ENCODE measurements at places on chromosomes 7 and 10.

DNA sequence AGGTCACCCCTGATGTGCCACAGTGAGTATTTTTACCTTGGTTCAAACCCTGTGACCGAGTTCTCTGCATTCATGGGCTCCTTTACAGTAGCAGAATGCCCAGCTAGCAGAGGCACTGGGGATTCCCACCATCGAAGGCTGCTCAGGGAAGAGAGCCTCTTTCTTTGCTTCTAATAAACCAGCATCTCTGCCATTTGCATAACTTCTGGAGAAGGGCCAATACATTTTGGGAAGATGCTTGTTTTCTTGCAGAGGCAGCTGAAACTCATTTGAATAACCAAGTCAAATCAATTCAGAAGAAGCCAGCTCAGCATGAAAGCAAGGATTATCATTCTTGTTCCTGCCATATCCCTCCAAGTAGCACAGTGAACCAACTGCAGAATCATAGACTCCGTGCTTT, 82.9 kb upstream of the WDR11 start:
- DNase-seq = peak; percentile 24

- DNase-seq = no peak
Measured at GRCh38 chr7:69603937-69604494, 5.7 kb downstream of the AUTS2 start.

GRCh38 chr10:119253433-119254174, 46.2 kb downstream of the GRK5 start:
- no peak for DNase-seq

- DNase-seq = no peak
Measured at GRCh38 chr10:131517781-131518180, 206.3 kb upstream of the TCERG1L start.

DNA sequence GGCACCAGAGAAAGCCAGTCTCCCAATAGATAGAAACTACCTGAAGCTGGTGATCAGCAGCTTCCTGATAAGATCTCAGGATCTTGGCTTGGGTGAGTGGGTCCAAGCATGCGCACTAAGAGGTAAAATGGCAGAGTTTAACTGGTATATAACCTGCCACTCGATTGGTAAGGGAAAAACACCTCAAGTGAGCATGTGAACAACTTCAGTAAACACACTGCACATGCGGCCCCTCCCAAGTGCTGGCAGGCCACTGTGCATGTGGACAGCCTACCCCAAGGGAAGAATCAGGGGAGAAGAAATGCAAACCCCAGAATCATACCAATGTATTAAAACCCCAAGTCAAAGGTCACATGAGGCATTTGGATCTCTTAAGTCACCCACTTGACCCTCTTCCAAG, 17.7 kb upstream of the PON1 start:
- no peak for DNase-seq

DNA sequence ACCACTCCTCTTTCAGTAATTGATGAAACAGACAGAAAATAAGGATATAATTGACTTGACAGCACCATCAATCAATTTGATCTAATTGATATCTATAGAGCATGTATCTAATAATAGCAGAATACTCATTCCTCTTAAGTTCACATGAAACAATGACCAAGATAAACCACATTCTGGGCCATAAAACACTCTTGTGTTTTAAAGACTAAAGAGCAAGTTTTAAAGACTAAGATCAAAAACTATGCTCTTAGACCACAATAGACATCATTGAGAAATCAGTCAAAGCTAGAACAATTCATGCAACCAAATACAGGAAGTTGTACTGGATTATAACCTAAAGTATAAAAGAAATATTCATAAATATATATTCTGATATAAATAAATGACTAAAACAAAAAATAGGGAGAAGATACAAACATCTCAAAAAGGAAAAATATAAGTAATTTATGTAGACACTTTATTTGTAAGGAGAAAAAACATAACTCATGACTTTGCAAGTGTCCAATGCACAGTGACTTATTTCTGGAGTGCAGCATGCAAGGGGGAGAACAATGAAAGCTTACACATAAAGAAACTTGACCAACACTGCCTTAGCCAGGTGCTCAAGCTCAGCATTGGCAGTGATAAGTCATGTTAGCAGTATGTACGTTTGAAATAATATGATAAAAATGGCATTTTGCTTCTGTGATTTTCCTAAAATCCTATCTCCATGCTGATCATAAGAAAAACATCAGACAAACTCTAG, 312.7 kb upstream of the IGFBP3 start:
- no peak for DNase-seq

- DNase-seq = peak; percentile 56
Measured at GRCh38 chr10:129550076-129550475, 83.0 kb downstream of the MGMT start.

GRCh38 chr7:109950256-109950655, 1140.7 kb upstream of the LRRN3 start:
- DNase-seq = no peak

- no peak for DNase-seq
Measured at GRCh38 chr10:96814264-96814663, 17.8 kb upstream of the LCOR start.

GRCh38 chr10:130339091-130339490, 202.9 kb downstream of the GLRX3 start:
- DNase-seq = no peak

- DNase-seq = peak; percentile 86
Measured at GRCh38 chr10:97916586-97916985, 66.9 kb downstream of the GOLGA7B start.

DNA sequence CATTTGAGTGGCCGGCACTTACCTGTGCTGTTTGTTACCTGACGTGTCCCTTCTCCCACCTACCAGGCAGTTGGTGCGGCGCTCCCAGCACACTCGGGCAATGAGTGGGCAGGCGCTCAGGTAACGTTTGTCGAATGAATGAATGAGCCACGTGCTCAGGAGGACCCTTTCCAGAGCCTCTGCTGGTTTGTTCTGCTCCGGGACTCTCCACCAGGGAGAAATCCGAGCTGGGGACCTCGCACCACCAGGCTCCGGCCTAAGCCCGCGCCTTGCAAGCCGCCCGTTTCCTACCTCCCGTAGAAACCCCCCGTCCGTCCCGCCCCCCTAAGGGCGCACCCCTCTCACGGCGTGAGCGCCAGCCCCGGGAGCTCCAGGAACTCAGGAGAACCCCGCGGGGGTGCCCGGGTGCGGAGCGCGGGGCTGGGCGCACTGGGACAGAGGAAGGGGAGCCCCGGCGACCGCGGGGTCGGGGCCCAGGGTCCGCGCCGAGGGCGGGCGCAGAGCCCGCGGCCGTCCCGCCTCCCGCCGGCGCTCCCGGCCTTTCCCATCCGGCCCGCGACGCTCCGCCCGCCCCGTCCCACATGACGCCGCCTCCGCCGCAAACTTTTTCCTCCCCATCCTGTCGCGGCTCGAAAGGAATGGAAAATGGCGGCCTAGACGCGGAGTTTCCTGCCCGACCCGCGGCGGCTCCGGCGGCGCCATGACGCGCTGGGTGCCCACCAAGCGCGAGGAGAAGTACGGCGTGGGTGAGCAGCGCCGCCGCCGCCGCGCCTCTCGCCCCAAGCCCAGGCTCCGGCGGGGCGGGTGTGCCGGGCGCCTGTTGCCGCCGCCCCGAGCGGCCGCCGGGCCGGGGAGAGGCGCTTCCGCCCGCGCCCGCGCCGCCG, at the start of gene DOCK1:
TSS of gene DOCK1 (plus strand) at position 611 of the 884 bp plus-strand sequence. CDS start at position 701, 90 bp downstream.
- peak; percentile 57 for DNase-seq

- no peak for DNase-seq
Measured at GRCh38 chr7:27149842-27150567, 2.4 kb downstream of the HOXA3 start.

GRCh38 chr7:105210721-105211205, 178.0 kb downstream of the SRPK2 start:
- peak; percentile 65 for DNase-seq

GRCh38 chr10:131620314-131620713, 280.5 kb upstream of the PPP2R2D start:
- DNase-seq = no peak

GRCh38 chr7:69893906-69894305, 295.6 kb downstream of the AUTS2 start:
- DNase-seq = peak; percentile 52

- DNase-seq = no peak
Measured at GRCh38 chr10:21340331-21340730, 185.2 kb downstream of the SKIDA1 start.

DNA sequence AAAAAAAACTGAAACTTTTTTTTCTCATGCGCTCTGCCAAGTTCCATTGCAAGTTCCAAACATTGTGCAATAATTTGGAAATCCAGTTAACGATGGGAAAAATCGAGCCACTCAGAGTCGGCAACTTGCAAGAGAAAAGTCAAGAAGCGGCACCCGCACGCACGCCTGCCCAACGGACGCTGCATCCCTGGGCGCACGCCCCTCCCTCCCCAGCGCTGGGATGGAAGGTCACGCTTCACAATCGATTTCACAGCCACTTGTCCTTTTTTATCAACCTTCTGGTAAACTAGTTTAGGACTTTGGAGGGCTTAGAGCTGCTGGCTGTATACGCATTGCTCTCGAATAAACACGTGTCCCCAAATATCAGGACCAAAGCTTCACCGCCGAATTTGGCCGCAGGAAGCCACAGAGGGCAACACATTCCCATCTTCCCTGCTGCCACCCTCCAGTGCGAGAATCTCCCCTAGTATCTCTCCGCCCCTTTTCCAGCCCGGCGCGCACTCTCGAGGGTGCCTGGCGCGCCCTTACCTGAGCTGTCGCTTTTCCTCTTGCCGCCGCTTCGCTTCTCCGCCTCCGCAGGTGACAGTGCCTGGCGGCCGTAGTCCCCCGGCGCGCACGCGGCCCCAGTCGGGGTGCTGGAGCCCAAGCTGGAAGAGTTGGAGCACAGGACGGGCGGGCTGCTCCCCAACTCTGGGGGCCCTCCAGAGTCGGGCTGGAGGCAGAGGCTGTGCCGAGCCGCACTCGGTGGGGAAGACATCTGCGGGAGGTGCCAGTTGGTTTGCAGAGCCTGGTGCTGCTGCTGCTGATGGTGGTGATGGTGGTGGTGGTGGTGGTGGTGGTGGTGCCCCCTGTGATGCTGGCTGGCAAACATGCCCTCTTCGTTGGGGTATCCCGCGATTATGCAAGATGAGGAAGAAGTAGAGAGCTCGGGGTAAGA, 857 bp downstream of the MEOX2 start:
- no peak for DNase-seq

DNA sequence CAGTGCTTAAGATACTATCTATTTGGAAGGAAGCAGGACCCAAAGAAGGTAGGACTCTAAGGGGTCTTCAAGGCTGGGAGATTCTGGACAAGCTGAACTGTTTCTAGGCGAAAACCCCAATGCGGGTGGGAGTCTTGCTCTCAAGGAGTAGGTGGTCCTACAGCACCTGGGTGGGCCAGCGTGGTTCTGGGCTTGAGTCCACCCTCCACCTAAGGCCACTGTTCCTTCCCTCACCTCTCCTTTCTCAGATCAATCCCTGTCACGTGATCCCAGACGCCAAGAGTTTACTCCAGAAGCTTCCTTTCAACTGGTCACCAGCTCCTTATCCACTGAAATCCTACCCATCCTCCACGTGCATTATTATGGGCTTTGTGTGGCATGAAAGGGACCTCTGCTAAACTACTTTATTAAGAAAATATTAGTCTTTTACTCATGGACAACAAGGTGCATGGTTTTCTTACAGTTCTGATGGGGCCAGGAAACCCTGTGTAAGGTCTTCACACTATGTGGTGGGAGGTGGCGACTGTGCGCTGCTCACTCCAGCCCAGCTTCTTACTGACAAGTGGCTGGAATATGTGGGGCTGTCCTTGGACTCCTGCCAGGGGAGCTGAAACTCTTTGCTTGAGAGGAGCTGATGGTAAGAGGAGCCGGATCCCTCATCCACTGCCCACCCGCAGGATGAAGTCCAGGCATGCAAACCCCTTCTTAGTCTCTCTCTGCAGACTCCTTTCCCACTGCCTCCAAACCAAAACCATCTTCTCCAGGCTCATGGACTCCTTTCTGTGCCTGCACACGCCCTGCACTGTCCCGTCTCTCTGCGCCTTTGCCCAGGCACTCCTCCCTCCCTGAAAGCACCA, 1.6 kb downstream of the ZNF746 start:
- DNase-seq = peak; percentile 56

GRCh38 chr7:15199482-15199881, 296.9 kb upstream of the DGKB start:
- DNase-seq = no peak

DNA sequence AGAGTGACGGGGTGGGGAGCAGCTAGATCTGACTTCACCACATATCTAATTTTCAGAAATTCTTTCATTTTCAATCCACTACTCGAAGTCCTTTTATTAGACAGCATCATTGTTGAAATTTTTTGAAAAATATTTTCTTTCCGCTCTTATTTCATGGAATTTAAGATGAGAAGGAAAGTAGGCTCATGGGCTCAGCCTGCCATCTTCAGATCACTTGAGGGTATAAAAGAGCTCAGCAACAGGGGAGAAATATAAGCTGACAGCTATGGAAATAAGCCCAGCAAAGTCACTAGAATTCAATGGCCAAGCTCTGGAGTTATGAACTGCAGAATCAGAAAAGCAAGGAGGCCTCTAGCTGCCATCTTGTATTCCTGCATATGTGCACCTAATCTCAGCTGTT, 389.1 kb downstream of the XPNPEP1 start:
- no peak for DNase-seq

GRCh38 chr10:118753331-118754228, 1.2 kb downstream of the CACUL1 start:
- DNase-seq = no peak

- DNase-seq = no peak
Measured at GRCh38 chr7:48388911-48389310, 217.7 kb downstream of the ABCA13 start.

- DNase-seq = no peak
Measured at GRCh38 chr7:155447603-155448002, 10.3 kb upstream of the EN2 start.

GRCh38 chr10:93123766-93124165, 50.1 kb downstream of the CYP26A1 start:
- no peak for DNase-seq

GRCh38 chr10:29519659-29520058, 115.1 kb downstream of the SVIL start:
- DNase-seq = no peak

DNA sequence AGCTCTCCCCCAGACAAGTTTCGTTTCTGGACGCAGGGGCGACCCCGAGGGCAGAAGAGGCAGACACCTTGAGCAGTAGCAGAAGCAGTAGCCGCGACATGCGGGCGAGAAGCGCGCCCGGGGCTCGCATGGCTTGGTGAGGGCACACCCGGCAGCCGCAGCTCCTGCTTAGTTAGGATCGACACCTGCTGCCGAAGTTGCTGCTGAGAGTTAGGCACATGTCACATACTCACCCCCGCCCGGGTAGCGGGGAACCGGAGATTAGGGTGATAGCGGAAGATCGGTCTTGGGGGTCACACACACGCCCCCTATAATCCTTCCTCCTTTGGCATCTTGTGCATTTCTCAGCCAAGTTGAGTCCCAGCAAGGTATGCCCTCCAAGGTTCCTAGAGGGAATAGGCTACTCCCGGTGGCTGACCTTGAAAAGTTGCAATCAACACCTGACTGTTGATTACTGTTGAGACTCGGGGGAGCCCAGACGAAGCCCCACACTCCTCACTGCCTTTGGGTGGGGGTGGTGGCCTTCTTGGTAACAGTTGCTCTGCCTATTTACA, 668 bp downstream of the GPR37 start:
- DNase-seq = no peak

GRCh38 chr7:81211204-81211933, 292.5 kb upstream of the SEMA3C start:
- no peak for DNase-seq

GRCh38 chr10:61456095-61456789, 3.1 kb upstream of the TMEM26 start:
- no peak for DNase-seq

All from Ammon's horn (tissue), 1 donor.